ENCODE measurements at places on chromosomes 16 and 17.

DNA sequence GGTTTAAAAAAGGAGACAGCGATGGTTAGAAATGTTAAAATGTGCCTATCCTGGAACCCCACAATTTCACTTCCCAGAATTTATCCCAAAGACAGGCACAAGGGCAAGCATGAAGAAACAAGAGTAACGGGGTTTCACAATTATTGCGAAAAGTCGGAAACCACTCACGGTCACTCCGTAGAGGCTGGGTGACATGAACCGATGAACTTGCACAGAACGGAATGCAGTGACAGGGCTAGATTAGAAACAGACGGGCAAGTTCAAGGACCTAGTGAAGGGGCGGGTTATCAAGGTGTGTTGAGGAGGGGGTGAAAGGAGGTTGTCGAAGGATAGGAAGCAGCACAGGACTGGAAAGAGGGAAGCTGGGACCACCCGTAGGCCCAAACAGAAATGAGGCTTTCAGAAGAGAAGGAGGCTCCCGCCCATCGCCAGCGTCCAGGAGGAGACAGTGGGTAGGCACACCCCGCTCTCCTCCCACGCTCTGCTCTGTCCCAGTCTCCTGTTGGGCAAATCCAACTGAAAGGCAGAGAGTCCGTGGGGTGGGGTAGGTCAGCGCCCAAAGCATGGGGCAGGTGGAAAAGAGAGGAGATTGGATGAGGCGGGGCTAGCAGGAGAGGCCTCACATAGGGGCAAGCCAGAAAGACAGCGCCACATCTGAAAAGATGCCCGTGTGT lies 47.4 kb upstream of the JPH3 start:
- DNase-seq: no peak

DNA sequence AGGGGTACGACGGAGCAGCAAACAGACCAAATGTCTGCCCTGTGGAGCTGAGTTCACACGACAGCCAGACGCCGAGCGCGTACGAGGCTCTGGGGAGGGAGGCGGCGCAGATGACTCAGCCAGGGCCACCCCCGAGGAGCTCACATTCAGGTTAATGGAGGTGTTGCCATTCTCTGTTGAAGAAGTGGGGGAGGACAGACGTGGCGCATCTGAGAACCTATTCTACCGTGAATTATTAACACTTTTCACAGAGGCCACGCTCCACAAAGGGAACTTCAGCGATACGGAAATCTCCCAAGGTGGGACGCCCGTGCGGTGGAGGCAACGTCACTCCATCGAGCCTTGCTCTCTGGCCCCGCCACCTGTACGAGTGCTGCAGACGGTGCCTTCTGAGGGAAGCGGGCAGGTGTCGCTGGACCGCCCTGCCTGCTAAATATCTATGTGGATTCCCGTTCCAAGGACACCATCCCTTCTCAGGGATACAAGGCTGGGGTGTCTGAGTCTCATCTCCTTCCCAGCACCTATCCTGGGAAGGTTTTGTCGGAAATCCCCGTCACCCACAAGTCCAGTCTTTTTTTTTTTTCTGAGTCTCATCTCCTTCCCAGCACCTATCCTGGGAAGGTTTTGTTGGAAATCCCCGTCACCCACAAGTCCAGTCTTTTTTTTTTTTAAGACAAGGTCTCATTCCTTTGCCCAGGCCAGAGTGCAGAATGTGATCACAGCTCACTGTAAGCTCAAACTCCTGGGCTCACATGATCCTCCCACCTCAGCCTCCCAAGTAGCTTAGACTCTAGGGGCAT lies 19.0 kb downstream of the ABR start:
- DNase-seq: no peak

GRCh38 chr16:47461598-47462266 lies 601 bp downstream of the PHKB start:
- peak; percentile 37 for DNase-seq

- no peak for DNase-seq
These were observed 186.0 kb upstream of the ZNF469 start for GRCh38 chr16:88196471-88197400.
